Kidney (tissue), 22 donors: ENCODE measurements at places on chromosomes 6 and 20.

DNA sequence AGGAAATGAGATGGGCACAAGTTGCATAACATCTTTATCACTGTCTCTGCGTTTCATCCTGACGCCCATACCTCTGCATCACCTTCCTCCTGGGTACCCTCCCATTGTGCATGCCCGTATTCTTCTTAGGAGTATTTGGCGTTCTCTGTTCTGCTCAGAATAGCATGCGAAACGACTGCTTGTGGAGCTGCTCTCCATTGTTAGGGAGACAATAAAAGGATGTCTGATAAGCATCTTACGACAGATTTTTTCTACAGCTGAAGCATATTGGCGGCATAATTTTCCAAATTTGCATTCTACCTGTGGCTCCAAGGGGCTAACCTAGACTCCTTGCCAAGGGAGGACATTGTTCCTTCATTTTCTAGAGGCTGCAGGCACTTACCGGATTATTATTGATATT, 118.6 kb downstream of the EDN1 start:
- DNase-seq = no peak

DNA sequence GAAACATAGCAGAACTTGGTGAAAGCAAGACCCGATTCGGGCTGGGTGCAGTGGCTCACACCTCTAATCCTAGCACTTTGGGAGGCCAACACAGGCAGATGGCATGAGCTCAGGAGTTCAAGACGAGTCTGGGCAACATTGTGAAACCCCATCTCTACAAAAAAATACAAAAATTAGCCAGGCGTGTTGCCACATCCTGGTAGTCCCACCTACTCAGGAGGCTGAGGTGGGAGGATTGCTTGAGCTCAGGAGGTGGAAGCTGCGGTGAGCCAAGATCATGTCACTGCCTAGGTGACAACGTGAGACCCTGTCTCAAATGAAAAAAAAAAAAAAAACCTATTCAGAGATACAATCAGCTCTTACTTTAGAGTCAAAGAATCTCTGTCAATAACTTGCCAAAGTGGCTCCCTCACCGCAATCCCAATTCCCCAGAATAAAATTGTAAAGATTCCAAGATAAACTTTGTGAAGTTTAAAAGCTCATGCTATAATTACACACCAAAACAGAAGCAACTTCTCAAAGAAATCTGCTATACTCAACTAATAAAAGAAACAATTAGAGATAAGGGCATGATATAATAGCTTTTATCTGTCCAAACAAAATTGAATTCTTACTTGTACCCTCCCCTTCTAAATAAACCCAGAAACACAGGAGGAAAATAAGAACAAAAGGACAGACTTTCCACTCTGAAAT, 33.6 kb downstream of the CDK19 start:
- no peak for DNase-seq

GRCh38 chr6:98779618-98780017, 54.8 kb upstream of the POU3F2 start:
- DNase-seq = no peak

DNA sequence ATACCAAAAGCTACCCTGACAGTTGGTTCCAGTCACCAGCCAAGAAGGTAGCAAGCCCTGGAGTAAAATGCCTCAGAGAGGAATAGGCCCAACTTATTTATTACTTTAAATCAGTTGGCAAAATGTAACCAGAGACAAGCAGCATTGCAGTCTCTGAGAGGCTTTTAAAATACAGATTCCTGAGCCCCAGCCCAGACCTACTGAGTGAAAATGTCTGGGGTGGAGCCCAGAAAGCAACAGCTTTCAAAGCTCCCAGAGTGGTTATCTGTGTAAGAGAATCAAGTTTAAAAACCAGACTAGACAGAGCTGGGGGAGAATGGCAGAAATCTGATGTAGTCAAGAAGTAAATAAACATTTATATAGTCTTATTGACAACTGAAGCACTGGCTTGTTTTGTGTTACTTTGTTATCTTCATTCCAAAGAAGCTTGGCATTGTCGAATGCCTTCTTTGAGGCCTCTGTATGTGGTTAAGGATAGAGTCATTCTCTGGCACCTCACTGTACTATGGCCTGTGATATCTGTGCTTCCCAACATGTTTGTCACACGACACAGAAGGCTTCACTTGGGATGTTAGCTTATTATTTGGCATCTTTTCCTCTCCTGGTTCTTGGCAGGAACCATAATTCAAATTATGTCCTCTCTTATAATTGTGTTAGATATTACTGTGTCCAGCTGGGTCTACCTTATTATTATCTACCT, 313.5 kb downstream of the SLC35F1 start:
- DNase-seq = no peak

GRCh38 chr20:53941680-53942471, 128.5 kb downstream of the BCAS1 start:
- DNase-seq = no peak

DNA sequence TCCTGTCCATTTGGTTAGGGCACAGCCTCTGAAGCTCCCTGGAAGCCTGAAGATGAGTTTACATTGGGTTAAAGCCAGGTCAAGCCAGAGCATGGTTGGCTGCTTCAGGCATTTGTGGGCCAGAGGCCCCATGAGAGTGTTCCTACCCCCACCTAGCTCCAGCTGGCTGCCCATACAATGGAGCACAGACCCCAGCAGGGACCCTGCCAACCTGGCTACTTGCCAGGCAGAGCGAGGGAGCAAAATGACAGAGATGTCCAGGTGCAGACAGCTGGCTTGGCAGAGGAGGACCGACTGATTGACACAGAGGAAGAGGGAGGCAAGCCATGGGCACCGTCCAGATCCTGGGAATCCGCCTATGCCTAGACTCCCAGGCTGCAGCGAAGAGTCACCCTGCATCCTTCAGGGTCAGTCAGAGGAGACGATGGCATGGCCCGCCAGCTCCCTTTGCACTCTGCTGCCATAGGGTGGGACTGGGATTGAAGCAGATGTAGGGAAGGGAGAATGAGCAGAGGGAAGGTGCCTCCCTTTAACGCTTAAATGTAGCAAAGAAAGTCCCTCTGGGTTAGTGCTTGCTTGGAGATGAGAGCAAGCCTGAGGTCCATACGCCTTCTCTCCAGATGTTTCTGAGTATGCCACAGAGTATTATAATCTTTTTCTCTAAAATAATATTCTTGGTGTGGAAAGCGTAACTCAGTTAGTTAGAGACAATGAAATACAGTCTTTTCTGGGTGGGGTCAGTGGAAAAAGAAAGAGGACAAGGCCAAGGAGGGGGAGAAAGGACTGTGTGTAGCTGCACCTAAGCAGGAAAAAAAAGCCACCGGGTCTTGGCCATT, 77.6 kb upstream of the FYN start:
- peak; percentile 90 for DNase-seq

- no peak for DNase-seq
Observed at GRCh38 chr6:80021591-80021990, 17.1 kb downstream of the TTK start.

DNA sequence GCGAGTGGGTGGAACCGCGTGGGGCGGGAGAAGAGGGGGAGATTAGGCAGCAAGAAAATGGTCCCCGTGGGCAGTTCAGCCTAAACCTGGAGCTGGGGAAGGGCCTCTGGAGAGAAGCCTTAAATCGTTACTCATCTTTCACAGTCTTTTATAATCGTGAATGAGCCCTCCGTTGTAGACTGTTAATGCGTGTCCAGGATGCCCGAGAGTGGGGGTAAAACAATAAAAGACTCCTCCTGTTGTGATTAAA, 11.0 kb upstream of the ELOVL5 start:
- DNase-seq = no peak

- DNase-seq = peak; percentile 27
Observed at GRCh38 chr6:74091136-74091793, 395.3 kb downstream of the CD109 start.
